ENCODE measurements at places on chromosomes 2 and 18. TPM values are rescaled to one million over a fixed set of nuclear protein-coding genes. Genes with fewer than 3 reads are reported as not detected.

DNA sequence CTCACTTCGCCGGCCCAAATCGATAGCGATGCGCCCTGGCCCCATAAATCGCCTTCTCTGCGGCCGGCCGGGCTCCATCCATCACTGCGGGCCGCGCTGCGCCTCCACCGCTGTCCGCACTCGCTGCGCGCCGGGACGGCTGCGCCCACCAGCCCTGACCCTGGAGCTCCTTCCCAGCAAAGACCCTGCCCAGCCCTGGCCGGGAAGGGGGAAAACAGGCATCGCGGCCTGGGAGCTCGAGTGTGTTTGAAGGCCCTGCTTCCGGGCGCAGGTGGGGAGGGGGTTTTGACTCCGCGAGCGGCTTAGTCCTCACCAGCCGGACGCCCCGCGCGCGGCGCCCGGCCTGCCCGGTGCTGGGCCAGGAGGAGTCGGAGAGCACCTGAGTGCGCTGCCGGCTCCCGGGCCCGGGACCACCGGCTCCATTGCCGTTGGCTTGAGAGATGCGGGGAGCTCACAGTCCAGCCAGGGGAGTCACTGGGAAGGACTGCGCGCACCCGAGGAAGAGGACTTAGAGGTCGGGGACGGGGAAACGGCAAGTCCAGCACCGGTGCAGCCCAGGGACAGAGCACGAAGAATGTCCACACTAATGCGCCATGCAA, 1.1 kb downstream of the PAX8 start:
- H3K27ac ChIP-seq, result no peak overlapping the region
- H3K27me3 ChIP-seq, result no peaks in the 10 kb centered on the region
- DNase-seq, result peak; percentile 48
- peaks cover 31% of the 10 kb centered on the region for H3K4me1 ChIP-seq
- no peaks in the 10 kb centered on the region for H3K36me3 ChIP-seq
- H3K4me3 ChIP-seq, result no peak overlapping the region

GRCh38 chr2:50620783-50621182, 411.1 kb downstream of the NRXN1 start:
- H3K36me3 ChIP-seq, result no peaks in the 10 kb centered on the region
- DNase-seq, result no peak
- H3K27me3 ChIP-seq, result no peaks in the 10 kb centered on the region
- H3K27ac ChIP-seq, result no peak overlapping the region
- no peaks in the 10 kb centered on the region for H3K4me1 ChIP-seq
- no peak overlapping the region for H3K4me3 ChIP-seq

DNA sequence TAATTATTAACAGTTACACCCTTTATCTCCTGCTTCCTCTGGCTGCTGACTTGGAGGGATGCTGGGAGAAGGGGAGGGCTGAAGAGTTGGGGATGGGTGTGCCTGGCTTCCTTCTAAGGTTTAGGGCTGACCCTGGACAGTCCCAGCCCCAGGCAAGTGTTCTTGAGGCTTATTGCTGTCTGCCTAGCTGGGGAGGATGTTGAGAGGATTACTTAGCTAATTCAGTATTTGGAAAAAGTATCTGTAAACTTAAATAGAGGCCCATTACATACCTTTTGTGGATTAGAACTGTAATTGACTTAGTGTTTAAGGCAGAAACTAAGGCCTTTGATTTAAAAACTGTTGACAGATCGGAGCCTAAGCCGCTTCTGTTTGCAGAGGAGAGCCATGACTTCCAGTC, 67.6 kb downstream of the AGAP1 start:
- no peak overlapping the region for H3K27ac ChIP-seq
- H3K27me3 ChIP-seq, result no peaks in the 10 kb centered on the region
- H3K36me3 ChIP-seq, result no peaks in the 10 kb centered on the region
- H3K4me1 ChIP-seq, result peaks cover 5% of the 10 kb centered on the region

DNA sequence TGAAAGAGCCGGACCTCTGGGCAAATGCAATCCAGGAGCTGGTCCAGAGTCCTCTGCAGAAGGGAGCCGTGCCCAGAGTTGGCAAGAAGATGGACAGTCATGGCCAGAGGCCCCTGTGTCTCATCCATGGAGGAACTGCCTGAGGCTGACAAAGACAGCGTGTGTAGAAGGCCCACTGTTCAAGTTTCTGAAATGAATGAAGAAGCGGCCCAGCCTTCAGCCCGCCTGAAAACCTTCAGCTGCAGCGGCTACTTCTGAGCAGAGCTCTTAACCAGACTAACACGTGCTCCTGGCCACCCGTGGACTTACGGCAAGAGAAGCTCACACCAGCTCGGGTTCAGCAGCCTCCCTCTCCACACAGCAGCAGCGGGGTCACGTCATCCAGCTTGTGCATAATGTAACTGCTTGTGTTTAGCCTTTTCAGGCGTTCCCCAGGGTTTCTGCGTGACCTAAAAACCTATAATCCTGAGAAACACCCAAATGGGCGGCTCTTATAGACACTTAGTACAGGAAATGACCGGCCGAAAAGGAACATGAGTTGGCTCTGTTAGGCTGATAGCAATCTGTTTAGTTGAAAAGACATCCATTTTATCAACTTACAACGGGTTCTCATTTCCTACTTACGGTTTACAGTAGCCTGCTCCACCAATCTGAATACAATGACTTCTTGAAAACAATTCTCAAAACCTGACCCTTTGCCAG, at the start of gene FAM124B:
FAM124B (minus strand) TSS at position 467 of the 702 bp plus-strand sequence; CDS start at position 128, 339 bp downstream.
- H3K4me3 ChIP-seq, result no peak within 1 kb of the TSS
- no peaks in the 10 kb centered on the region for H3K27me3 ChIP-seq
- peak within 1 kb of the TSS; percentile 20 for H3K27ac ChIP-seq
- no peaks in the 10 kb centered on the region for H3K4me1 ChIP-seq
- no peaks in the 10 kb centered on the region for H3K36me3 ChIP-seq

DNA sequence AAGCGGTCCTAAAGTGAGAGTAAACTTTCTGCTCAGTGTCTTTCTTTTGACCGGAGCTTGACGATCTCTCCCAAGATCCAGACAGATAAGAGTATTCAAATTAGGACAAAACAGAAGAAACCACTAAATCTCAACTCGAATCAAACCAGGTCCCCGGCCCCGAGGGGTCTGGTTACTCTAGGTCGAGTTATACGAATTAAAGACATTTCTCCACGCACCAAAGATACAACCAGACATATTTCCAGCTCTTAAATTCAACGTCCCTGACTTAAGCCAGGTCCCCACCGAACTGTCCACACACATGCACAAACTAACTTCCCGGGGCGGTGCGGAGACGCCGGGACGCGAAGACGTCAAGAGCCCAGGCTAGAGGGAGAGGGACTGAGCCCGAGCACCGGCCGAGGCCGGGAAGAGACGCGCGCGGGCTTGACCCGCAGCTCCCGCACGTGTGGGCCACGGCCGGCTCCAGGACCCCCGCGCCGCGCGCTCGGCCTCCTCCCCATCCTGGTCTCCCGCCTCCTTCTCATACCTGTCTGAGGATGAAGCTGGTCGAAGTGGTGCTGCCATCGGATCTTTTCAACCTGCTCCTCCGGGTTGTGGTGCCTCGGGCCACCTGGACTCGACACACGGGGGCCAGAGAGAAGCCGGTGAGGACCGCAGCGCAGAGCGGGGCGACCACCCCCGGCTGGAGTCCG, 896 bp downstream of the CACNB4 start:
- H3K27ac ChIP-seq, result no peak overlapping the region
- H3K36me3 ChIP-seq, result no peaks in the 10 kb centered on the region
- peaks cover 15% of the 10 kb centered on the region for H3K27me3 ChIP-seq
- H3K4me3 ChIP-seq, result peak overlapping the region; percentile 64

DNA sequence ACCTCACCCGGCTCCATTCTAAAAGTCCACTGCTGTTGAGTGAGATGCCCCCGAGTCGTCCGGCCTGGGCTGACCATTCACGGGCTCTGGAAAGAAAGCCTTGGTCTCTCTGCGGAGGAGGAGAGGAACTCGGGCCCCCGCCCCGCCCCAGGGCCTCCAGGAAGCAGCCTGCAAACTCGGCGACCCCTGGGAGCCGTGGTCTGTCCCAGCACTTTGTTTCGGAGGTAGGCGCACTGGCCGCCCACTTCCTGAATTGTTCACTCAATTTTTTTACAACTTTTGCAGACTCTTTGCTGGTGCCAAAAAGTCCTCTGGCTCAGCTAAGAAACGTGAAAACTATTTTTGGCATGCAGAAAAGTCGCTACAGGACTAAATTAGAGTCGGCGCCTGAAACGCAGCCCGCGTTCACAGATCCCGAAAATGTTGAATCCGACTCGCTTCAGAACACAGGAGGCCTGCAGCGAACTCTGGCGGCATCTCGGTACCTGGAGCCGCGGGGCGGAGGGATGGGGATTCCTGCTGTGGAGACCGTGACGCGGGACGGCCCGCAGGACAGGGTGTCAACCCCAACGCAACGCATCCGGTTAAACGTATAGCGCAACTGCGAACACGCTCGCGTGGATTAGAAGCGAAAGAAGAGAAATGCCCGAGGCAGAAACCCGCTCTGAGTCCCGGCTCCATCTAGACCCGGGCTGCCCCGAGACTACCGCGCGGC, 1.5 kb downstream of the PXDN start:
- peaks cover 34% of the 10 kb centered on the region for H3K27me3 ChIP-seq
- H3K4me1 ChIP-seq, result no peaks in the 10 kb centered on the region
- peak overlapping the region; percentile 88 for H3K27ac ChIP-seq
- peak overlapping the region; percentile 37 for H3K4me3 ChIP-seq
- no peaks in the 10 kb centered on the region for H3K36me3 ChIP-seq

DNA sequence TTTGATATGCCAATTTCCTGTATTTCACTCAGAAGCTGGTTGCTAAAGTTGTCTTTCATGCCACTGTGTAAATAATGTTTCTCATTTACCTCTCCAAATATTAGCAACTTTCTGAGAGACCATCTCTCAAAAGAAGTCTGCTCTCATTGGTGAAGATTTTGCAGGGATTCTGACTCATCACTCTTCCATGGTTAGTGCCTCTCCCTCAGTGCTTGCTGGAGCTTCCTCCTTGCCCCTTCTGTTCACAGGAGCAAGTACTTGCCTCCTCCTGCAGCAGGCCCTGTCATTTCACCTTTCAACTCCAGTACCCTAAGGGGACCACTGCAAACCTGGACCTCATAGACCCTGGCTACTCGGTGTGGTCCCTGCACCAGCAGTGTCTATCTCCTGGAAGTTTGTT, 168.8 kb downstream of the ZNF385B start:
- H3K4me3 ChIP-seq, result no peak overlapping the region
- no peak overlapping the region for H3K27ac ChIP-seq
- no peak for DNase-seq
- no peaks in the 10 kb centered on the region for H3K4me1 ChIP-seq
- H3K36me3 ChIP-seq, result no peaks in the 10 kb centered on the region
- H3K27me3 ChIP-seq, result no peaks in the 10 kb centered on the region

GRCh38 chr18:3265564-3266033, 3.7 kb downstream of the MYL12B start:
- peak overlapping the region; percentile 65 for H3K27ac ChIP-seq
- peak; percentile 32 for DNase-seq
- peaks cover 7% of the 10 kb centered on the region for H3K36me3 ChIP-seq
- H3K27me3 ChIP-seq, result no peaks in the 10 kb centered on the region

DNA sequence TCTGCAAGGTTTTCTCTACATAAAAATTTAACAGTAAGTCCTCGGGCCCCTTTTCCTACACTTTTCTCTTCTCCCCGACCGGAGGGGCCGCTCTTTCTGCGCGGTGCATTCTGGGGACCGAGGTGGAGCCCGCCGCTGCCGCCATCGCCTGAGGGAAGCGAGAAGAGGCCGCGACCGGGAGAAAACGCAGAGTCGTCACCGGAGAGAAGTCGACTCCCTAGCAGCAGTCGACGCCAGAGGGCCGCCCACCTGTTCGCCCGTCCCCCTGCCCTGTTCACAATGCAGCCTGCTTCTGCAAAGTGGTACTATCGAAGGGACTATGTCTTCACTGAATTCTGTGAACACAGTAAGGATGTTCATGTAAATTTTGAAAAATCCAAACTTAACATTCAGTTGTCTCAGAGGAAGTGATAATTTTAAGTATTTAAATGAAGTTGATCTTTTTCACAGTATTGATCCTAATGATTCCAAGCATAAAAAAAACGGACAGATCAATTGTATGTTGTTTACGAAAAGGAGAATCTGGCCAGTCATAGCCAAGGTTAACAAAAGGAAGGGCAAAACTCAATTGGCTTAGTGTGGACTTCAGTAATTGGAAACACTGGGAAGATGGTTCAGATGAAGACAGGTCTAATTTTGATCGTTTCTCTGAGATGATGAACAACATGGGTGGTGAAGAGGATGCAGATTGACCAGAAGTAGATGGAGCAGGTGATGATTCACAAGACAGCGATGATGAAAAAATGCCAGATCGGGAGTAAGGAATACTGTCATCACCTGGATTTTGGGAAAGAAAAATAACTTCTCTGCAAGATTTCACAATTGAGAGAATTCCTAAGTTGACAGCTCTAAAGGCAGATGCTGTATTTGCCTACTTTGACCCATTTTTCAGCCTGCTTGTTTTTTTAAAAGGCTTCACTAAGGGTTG, 55.8 kb downstream of the ASXL2 start:
- H3K4me3 ChIP-seq, result no peak overlapping the region
- H3K36me3 ChIP-seq, result peaks cover 3% of the 10 kb centered on the region
- no peaks in the 10 kb centered on the region for H3K27me3 ChIP-seq
- H3K4me1 ChIP-seq, result no peaks in the 10 kb centered on the region
- DNase-seq, result peak; percentile 55
- H3K27ac ChIP-seq, result no peak overlapping the region

GRCh38 chr2:45731141-45731540, 79.7 kb downstream of the PRKCE start:
- no peaks in the 10 kb centered on the region for H3K27me3 ChIP-seq
- no peak overlapping the region for H3K27ac ChIP-seq
- H3K4me3 ChIP-seq, result no peak overlapping the region
- no peaks in the 10 kb centered on the region for H3K36me3 ChIP-seq
- DNase-seq, result no peak

- no peaks in the 10 kb centered on the region for H3K27me3 ChIP-seq
- H3K27ac ChIP-seq, result peak overlapping the region; percentile 92
- no peaks in the 10 kb centered on the region for H3K36me3 ChIP-seq
- no peak for DNase-seq
Observed at GRCh38 chr2:68765739-68766375, 31.2 kb downstream of the ARHGAP25 start.

DNA sequence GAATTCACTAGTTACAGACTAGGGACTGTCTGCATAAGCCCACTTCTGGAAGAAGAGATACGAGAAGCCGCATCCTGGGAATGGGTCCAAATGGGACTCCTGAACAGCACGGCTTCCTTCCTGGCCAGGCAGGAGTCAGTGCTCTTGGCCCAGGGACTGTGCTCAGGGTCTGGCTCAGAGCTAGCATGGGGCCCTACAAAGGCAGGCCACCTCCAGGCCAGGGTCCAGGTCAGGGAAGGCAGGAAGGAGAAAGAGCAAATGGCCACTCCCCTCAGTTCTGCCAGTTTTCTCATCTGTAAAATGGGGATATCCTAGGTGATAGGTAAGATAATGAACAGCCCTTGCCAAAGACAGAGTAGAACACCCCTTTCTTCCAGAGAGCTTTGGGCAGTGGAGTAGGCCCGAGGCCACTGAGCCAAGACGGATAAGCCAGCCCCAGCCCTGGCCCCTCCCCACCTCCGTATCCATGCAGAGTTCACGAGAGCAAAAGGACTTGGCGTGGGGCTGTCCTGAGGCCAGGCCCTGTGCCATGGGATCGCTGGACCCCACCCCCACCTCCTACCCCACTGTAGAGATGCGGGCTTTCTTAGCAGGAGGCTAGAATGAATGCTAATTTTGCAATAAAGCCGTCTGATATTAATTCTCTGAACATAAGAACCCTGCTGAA, 190.1 kb downstream of the MGAT5 start:
- no peaks in the 10 kb centered on the region for H3K4me1 ChIP-seq
- no peaks in the 10 kb centered on the region for H3K27me3 ChIP-seq
- no peak for DNase-seq
- H3K36me3 ChIP-seq, result peaks cover 74% of the 10 kb centered on the region

FOXD4L1 gene
- not detected for polyA plus RNA-seq

PNKD gene
- polyA plus RNA-seq, result 88.4 TPM

SH3RF3 gene
- 0.81 TPM for polyA plus RNA-seq

ASAP2 gene
- polyA plus RNA-seq, result 21.9 TPM

MATN3 gene
- not detected for polyA plus RNA-seq

SLC5A6 gene
- 36.3 TPM for polyA plus RNA-seq

SPP2 gene
- not detected for polyA plus RNA-seq

EFHD1 gene
- polyA plus RNA-seq, result 8.5 TPM

SLC11A1 gene
- 3.1 TPM for polyA plus RNA-seq

GPC1 gene
- polyA plus RNA-seq, result 0.89 TPM
